Hepatocyte (in vitro differentiated cells): ENCODE measurements at places on chromosomes 2 and 18. TPM values are rescaled to one million over a fixed set of nuclear protein-coding genes. Genes with fewer than 3 reads are reported as not detected.

GRCh38 chr2:71064754-71065621, 3.5 kb upstream of the NAGK start:
- no peaks in the 10 kb centered on the region for H3K36me3 ChIP-seq
- H3K27ac ChIP-seq = peak overlapping the region; percentile 66
- no peak overlapping the region for H3K4me3 ChIP-seq
- no peak for DNase-seq
- H3K27me3 ChIP-seq = peaks cover 2% of the 10 kb centered on the region
- peaks cover 18% of the 10 kb centered on the region for H3K4me1 ChIP-seq

- H3K4me1 ChIP-seq = no peaks in the 10 kb centered on the region
- H3K27me3 ChIP-seq = no peaks in the 10 kb centered on the region
- H3K36me3 ChIP-seq = no peaks in the 10 kb centered on the region
Measured at GRCh38 chr2:19652811-19653210, 249.0 kb downstream of the TTC32 start.

IFIH1 gene
- total RNA-seq = 6.2 and 10.1 TPM in 2 replicates

DNA sequence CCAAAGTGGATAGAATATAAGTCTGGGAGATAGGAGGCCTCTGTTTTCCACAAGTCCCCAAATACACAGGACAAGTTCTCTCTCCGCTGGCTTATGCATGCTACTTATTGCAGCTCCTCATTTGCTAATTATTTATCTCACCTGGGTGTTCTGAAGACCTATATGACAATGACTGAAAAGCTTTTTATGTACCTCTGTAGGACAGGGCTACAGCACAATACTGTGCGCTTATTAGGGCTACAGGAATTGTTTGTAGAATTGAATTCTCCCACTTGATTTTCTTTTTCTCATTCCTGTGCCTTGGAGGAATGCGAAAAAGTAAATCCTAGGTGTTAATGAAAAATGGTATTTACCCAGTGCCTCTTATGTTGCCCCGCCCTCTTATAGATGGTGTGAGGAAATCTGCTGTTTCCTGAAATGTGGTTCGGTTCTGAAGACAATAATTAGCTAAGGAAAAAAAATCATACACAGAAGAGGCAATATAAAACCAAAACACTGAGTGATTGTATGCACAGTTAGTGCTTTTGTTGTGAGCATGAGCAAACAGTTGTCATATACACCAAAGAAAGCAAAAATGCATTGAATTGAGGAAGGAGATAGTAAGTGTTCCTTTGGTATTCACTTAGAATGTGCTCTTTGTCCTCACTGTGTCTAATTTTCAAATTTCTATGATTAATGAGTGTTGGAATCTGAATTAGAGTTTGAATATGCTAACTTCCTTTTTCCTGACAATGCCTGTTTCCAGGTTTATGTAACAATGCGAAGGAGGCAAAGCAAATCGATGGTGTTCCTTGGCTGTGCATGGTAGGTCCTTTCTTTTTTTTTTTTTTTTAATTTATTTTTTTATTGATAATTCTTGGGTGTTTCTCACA, 78.7 kb upstream of the PNPT1 start:
- no peak for DNase-seq
- peak overlapping the region; percentile 2 for H3K27ac ChIP-seq
- H3K27me3 ChIP-seq = no peaks in the 10 kb centered on the region
- no peaks in the 10 kb centered on the region for H3K36me3 ChIP-seq
- no peak overlapping the region for H3K4me3 ChIP-seq

CCDC102B gene
- total RNA-seq = 3.7 and 5.4 TPM in 2 replicates

CYTIP gene
- total RNA-seq = 3.7 and 4.0 TPM in 2 replicates

CYP27C1 gene
- total RNA-seq = 0.56 and 1.2 TPM in 2 replicates

TMEM163 gene
- 0.40 and 1.1 TPM in 2 replicates for total RNA-seq

GRCh38 chr2:74005786-74006185, 21.1 kb downstream of the TET3 start:
- H3K27ac ChIP-seq = no peak overlapping the region
- peaks cover 30% of the 10 kb centered on the region for H3K4me1 ChIP-seq
- H3K4me3 ChIP-seq = no peak overlapping the region
- H3K27me3 ChIP-seq = no peaks in the 10 kb centered on the region

DNA sequence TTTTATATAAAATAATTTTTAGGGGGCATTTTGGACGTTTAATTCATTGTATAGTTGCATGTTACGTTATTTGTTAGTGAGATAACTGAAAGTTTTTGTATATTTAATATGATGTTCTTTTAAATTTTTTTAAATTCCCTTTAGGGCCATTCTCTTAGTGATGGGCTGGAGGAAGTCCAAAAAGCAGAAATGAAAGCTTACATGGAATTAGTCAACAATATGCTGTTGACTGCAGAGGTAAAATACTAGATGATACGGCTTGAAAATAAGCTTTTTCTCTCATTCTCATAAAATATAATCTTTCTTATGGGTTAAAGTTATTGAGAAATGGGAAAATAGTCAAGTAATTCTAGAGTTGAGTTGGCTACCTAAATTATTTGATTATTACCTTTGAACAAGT, 58.9 kb downstream of the MTX2 start:
- H3K27ac ChIP-seq = no peak overlapping the region
- H3K4me1 ChIP-seq = peaks cover 13% of the 10 kb centered on the region
- DNase-seq = no peak
- no peaks in the 10 kb centered on the region for H3K27me3 ChIP-seq
- no peaks in the 10 kb centered on the region for H3K36me3 ChIP-seq

- no peaks in the 10 kb centered on the region for H3K36me3 ChIP-seq
- H3K4me1 ChIP-seq = no peaks in the 10 kb centered on the region
- no peaks in the 10 kb centered on the region for H3K27me3 ChIP-seq
- no peak overlapping the region for H3K4me3 ChIP-seq
- no peak overlapping the region for H3K27ac ChIP-seq
Measured at GRCh38 chr18:22233266-22233665, 63.9 kb downstream of the GATA6 start.

DNA sequence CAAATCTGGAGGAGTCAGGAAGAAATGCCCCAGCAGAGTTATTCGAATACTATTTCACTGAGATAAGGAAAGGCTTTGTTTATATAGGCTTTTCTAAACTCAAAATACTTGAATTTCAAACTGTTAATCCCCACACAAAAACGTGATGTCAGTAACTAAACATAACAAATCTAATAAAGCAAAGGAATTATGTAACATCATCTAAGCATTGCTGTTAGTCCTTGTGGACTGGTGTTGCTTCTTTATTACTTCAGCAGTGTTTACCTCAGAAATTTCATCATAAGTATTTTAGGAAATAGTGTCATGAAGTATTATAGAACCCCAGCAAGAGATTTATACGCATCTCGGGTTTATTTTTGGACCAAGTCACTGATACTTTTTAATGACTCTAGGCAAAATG, 19.7 kb upstream of the SANBR start:
- no peak overlapping the region for H3K4me3 ChIP-seq
- H3K36me3 ChIP-seq = no peaks in the 10 kb centered on the region
- no peaks in the 10 kb centered on the region for H3K4me1 ChIP-seq
- no peak for DNase-seq
- H3K27me3 ChIP-seq = no peaks in the 10 kb centered on the region

DNA sequence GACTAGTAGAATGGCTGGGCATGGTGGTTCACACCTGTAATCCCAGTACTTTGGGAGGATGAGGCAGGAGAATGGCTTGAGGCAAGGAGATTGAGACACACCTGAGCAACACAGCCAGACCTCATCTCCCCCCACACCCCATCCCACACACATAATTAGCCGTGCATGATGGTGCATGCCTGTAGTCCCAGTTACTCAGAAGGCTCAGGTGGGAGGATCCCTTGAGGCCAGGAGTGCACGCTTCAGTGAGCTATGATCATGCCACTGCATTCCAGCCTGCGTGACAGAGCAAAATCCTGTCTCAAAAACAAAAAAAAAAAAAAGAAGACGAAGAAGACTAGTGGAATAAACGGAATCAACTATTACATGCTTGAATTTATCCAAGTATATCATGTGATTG, 150.0 kb downstream of the STK39 start:
- no peak for DNase-seq
- H3K27ac ChIP-seq = no peak overlapping the region
- H3K27me3 ChIP-seq = no peaks in the 10 kb centered on the region
- no peaks in the 10 kb centered on the region for H3K4me1 ChIP-seq

DNA sequence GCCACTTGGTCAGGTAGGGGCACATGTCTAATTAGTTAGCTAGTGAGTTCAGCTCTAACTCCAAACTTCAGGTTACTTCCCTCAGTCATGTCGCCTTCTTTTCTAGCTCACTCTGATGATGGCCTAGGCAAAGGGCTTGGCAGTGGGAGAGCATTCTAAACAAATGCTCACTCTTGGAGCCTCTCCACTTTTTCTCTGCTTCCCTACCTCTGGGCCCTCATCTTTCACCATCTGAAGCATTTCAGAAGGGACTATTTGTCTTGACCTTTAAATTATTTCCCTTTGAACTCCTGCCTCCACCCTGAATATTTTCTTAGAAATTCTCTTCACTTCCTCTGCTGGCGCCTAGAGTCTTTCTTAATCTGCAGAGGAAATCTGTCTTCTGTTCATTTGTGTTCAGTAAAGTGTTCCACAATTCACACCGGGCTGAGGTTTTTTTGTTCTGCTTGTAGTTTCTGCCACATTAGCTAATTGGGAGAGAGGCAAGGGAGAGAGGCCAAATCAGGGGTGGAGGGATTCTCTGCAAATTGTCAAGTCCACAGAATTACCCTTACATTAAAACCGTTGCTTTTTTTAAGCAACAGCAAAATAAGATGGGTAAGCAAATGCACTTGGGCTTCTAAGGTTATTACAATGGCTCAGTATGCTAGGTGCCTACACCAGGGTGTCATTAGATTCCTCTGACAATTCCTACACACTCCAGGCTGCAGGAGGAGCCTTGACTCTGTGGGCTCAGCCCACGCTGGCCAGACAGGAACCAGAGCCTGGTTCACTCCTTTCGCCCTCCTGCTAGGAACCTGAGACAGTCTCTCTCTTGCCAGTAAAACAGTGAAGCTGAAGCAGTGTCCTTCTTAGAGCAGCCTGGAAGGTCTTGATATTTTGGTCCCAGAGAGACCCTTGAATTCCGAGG, 5.5 kb downstream of the MSGN1 start:
- H3K4me1 ChIP-seq = no peaks in the 10 kb centered on the region
- DNase-seq = no peak
- H3K4me3 ChIP-seq = no peak overlapping the region
- H3K27me3 ChIP-seq = no peaks in the 10 kb centered on the region
- H3K27ac ChIP-seq = no peak overlapping the region
- H3K36me3 ChIP-seq = no peaks in the 10 kb centered on the region

LHCGR gene
- total RNA-seq = not detected in 2 replicates

- no peaks in the 10 kb centered on the region for H3K36me3 ChIP-seq
- H3K4me3 ChIP-seq = peak overlapping the region; percentile 66
- DNase-seq = peak; percentile 19
- peaks cover 18% of the 10 kb centered on the region for H3K4me1 ChIP-seq
- H3K27ac ChIP-seq = peak overlapping the region; percentile 85
- H3K27me3 ChIP-seq = no peaks in the 10 kb centered on the region
Measured at GRCh38 chr2:101698844-101699754, 1.6 kb downstream of the MAP4K4 start.

DNA sequence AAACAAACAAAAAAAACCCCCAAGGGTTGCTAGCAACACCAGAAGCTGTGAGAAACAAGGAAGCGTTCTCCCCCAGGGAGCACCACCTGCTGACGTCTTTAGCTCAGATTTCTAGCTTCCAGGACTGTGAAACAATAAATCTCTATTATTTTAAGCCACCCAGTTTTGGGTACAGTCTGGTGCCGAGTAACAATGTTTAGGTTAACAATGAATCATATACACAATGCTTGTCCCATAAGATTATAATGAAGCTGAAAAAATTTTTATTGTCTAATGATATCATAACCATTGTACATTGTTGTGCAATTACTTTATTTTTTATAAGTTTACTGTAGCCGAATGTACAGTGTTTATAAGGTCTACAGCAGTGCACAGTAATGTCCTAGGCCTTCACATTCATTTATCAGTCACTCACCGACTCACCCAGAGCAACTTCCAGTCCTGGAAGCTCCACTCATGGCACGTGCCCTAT, 72.1 kb upstream of the CAB39 start:
- no peaks in the 10 kb centered on the region for H3K36me3 ChIP-seq
- H3K27me3 ChIP-seq = no peaks in the 10 kb centered on the region
- H3K4me1 ChIP-seq = no peaks in the 10 kb centered on the region
- no peak for DNase-seq
- H3K4me3 ChIP-seq = no peak overlapping the region
- no peak overlapping the region for H3K27ac ChIP-seq
